Calu3 (cell line): ENCODE measurements at places on chromosomes 6 and 20. TPM values are rescaled to one million over a fixed set of nuclear protein-coding genes. Genes with fewer than 3 reads are reported as not detected.

The OOEP gene
- 7.0 and 7.1 TPM in 2 replicates for total RNA-seq

The RUNX2 gene
- 0.54 and 0.66 TPM in 2 replicates for total RNA-seq

The B4GALT5 gene
- 117 and 131 TPM in 2 replicates for total RNA-seq

DNA sequence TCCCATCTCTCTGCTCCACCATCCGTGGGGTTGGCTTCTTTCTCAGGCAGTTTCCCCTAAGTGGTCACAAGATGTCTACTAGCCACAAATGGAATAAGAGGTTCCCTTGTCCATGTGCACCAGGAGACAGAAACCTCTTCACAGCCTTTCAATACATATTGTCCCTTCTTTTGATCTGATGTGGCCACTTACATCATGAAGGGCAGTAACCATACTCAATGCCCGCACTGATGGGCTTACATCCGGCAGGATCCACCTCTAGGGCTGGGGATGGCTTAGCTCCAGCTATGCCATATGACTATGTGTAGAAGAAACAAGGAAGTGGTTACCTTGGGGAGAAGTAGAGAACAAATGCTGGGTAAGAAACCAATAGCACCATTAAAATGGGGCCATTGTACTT, 64.4 kb downstream of the PLEKHG1 start:
- DNase-seq, result no peak

DNA sequence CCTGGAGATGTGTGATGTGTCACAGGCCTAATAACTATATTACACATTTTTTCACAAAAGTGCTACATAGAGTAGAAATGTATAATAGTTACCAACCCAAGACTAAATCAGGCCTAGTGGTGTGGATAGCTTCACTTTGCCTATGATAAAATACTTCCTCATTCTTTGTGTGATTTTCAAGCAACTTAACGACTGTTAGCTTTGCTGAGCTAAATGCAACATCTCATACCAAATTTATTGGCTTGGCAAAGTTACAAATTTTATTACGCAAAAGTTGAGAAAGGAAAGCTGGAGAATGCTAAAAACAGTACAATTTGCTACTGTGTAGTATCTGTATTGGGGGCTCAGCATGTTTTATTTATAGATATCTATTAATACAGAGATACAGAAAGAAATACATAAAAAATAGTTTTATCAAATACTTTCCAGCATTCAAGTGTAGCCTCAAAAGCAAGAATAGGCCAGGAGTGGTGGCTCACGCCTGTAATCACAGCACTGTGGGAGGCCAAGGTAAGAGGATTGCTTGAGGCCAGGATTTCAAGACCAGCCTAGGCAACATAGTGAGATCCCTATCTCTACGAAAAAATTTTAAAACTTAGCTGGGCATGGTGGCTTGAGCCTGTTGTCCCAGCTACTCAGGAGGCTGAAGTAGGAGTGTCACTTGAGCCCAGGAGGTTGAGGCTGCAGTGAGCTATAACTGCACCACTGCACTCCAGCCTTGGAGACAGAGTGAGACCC, 3.6 kb upstream of the EDN1 start:
- no peak for DNase-seq

- no peak for DNase-seq
Observed at GRCh38 chr20:61295682-61296628, 43.9 kb downstream of the CDH4 start.

GRCh38 chr6:33091957-33092356, 16.2 kb downstream of the HLA-DPB1 start:
- peak; percentile 75 for DNase-seq

GRCh38 chr6:125188037-125188436, 34.5 kb downstream of the TPD52L1 start:
- no peak for DNase-seq
